Kidney (tissue), 22 donors: ENCODE measurements at places on chromosomes 11 and 22. TPM values are rescaled to one million over a fixed set of nuclear protein-coding genes. Genes with fewer than 3 reads are reported as not detected.
A peak's percentile ranks its signal among the peaks of the same experiment; 100 is the strongest.

- no peak overlapping the region for H3K27ac ChIP-seq
- H3K36me3 ChIP-seq: no peaks in the 10 kb centered on the region
- H3K27me3 ChIP-seq: no peaks in the 10 kb centered on the region
- DNase-seq: no peak
- no peaks in the 10 kb centered on the region for H3K4me1 ChIP-seq
Observed at GRCh38 chr22:26199665-26200064, 30.4 kb downstream of the SEZ6L start.

- no peak overlapping the region for H3K4me3 ChIP-seq
- no peaks in the 10 kb centered on the region for H3K36me3 ChIP-seq
- no peak overlapping the region for H3K27ac ChIP-seq
- DNase-seq: no peak
Observed at GRCh38 chr11:18865951-18866350, 73.3 kb downstream of the MRGPRX1 start.

DNA sequence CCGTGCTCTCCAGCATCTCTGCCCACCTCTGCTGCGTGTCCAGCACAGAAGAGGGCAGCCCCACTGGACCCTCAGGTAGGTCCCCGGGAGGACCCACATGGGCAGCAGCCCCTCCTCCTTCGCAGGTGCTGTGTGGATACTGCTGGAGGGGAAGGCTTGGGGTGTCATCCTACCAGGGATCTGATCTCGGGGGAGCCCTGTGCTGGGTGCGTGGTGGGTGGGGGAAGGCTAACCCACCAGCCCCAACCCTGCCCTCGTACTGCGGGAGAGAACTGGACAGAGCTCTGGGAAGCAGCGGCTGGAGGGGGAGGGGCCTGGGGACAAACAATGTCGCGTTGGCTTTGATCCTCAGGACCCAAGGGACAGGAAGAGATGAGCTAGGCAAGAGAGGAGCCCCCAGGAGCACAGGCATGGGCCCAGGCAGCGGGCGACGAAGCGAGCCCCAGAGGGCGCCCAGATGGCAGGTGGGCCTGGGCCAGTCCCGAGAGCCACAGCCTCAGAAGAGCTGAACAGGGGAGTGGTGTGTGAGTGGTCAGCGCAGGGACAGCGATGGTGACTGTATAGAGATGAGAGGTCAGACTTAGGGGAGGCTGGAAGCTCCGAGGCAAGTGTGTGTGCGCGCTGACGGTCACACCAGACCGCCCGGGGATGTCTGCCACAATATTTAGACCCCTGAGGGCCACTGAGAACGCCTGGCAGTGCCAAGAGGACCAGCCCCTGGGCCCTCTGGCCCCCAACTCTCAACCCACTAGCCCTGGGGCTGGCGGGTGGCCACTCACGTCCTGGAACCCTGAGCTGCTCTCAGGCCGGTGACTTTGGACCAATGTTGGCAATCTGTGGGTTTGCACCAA lies 1.4 kb upstream of the PIM3 start:
- H3K27me3 ChIP-seq: no peaks in the 10 kb centered on the region
- DNase-seq: no peak
- H3K4me1 ChIP-seq: peaks cover 32% of the 10 kb centered on the region
- H3K27ac ChIP-seq: peak overlapping the region; percentile 97
- peak overlapping the region; percentile 71 for H3K4me3 ChIP-seq

- H3K36me3 ChIP-seq: no peaks in the 10 kb centered on the region
- no peaks in the 10 kb centered on the region for H3K27me3 ChIP-seq
- no peak overlapping the region for H3K27ac ChIP-seq
- no peak overlapping the region for H3K4me3 ChIP-seq
Observed at GRCh38 chr11:79461144-79461543, 20.3 kb upstream of the TENM4 start.

DNA sequence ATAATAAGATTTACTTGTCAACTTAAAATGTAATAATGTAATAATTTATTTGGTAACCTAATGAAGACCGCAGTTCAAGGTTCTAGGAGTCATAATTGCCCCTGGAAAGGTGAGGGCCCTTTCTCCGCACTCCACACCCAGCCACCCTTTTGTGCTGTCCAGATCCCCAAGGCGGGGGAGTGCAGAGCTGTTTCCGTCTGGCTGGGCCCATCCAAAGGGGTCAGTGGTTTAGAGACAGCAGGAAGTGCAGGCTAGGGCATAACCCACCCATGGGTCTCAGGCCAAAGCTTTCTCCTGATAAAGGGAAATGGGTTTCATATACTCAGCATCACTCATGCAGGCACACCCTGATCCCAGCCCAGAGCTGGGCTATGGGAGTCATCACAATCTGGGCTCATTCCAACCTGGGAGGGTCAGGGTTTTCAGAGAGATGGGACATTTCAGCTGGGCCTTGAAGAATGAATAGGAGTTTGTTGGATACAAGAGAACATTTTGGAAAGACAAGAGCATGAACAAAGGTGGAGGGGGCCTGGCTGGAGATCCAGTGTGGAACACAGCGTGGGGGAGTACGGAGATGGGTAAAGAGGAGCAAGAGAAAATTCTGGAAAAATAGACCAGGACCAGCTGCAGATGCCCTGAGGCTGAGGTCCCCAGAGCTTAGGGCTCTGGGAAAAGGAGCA lies 432.2 kb downstream of the TBC1D22A start:
- no peaks in the 10 kb centered on the region for H3K27me3 ChIP-seq
- H3K4me1 ChIP-seq: peaks cover 3% of the 10 kb centered on the region
- H3K27ac ChIP-seq: no peak overlapping the region
- peak; percentile 15 for DNase-seq
- H3K4me3 ChIP-seq: no peak overlapping the region

- no peak overlapping the region for H3K27ac ChIP-seq
- H3K4me1 ChIP-seq: no peaks in the 10 kb centered on the region
- no peaks in the 10 kb centered on the region for H3K36me3 ChIP-seq
- no peak for DNase-seq
Observed at GRCh38 chr11:21494946-21495345, 697.9 kb upstream of the ANO5 start.

DNA sequence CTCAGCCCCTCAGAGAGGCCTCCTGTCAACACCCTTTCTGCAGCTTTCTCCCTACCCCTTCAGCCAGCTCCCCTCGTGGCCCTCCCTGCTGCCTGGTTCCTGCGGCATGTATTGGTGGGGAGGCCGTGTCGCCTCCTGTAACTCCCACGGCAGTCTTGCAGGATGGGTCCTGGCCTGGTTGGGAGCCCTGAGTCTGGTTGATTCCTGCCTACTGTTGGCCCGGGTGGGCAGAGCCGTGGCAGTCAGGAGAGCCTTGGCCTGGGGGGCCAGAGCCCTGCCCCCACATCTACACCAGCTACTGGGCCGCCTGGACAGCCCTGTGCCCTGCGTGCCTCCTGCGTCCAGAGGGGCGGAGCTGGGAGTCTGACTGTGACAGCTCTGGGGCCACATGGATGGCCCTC lies 30.3 kb upstream of the GRAMD4 start:
- no peak overlapping the region for H3K4me3 ChIP-seq
- H3K27me3 ChIP-seq: no peaks in the 10 kb centered on the region
- no peak for DNase-seq
- no peaks in the 10 kb centered on the region for H3K36me3 ChIP-seq

GRCh38 chr11:64877390-64878222 lies 815 bp downstream of the EHD1 start:
- DNase-seq: peak; percentile 86
- H3K27me3 ChIP-seq: no peaks in the 10 kb centered on the region
- peaks cover 56% of the 10 kb centered on the region for H3K4me1 ChIP-seq
- H3K4me3 ChIP-seq: peak overlapping the region; percentile 97

DNA sequence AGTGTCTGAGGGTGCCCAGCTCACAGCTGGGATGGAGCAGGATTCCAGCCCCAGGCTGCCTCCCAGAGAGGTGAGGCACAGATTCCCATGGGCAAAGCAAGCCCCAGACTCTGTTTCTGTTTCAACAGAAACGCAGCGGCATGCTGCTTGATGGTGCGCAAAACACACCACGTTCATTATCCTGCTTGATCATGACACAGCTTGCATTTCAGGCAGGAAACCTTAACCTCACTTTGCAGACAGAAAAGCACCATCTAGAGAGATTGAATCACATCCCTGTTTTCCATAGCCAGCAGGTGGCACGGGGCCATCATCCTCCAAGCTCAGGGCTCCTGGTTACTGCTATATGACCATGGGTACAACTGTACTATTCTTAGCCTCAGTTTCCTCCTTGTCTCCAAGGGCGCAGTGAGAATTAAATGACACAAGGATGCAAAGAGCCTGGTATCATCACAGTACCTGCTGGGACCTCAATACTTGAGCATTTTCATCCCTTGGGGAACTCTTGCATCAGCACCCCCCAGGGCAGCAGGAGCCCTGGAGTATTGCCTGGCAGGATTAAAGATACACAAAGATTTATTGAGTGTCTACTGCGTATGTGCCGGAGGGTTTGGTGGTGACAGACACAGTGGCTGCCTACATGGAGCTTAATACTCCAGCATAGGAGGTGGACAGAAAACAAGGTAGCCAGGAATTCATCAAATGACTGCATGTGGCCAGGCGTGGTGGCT lies 110.0 kb downstream of the TP53I11 start:
- no peak overlapping the region for H3K27ac ChIP-seq
- DNase-seq: no peak
- no peaks in the 10 kb centered on the region for H3K27me3 ChIP-seq
- no peak overlapping the region for H3K4me3 ChIP-seq
- H3K4me1 ChIP-seq: peaks cover 8% of the 10 kb centered on the region
- H3K36me3 ChIP-seq: no peaks in the 10 kb centered on the region

- H3K36me3 ChIP-seq: no peaks in the 10 kb centered on the region
- H3K4me3 ChIP-seq: peak overlapping the region; percentile 33
- H3K27ac ChIP-seq: no peak overlapping the region
- H3K27me3 ChIP-seq: peaks cover 27% of the 10 kb centered on the region
- no peaks in the 10 kb centered on the region for H3K4me1 ChIP-seq
- DNase-seq: peak; percentile 52
Observed at GRCh38 chr22:25419247-25420113, 145.0 kb upstream of the GRK3 start.

DNA sequence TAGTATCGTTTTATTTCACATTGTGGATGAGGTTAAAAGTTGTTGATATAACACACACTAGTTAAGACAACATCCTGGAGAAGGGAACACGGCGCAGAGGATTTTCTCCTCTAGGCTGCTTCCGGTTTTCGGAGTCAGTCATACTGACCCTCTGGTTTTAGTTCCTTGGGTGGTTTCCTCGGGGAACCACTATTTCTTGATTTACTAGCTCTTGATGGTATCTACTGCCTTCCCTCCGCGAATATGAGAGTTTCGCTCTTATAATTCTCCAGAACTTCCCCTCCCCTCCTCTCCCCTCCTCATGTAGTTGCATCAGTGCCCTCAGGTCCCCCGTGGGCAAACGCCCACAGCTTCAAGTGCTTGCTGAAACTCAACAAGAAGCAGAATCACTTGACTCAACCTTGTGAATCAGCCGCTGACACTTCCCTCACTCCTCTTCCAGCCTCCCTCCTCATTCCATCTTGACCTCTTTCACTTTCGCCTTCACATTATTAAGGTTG lies 15.9 kb upstream of the APOBEC3A start:
- H3K27me3 ChIP-seq: no peaks in the 10 kb centered on the region
- H3K27ac ChIP-seq: no peak overlapping the region
- no peak overlapping the region for H3K4me3 ChIP-seq
- no peaks in the 10 kb centered on the region for H3K36me3 ChIP-seq

GRCh38 chr11:20388096-20389055 lies 860 bp downstream of the PRMT3 start:
- H3K36me3 ChIP-seq: no peaks in the 10 kb centered on the region
- H3K27ac ChIP-seq: peak overlapping the region; percentile 83
- H3K4me1 ChIP-seq: peaks cover 8% of the 10 kb centered on the region
- DNase-seq: no peak

GRCh38 chr11:47213950-47214565 lies 716 bp upstream of the DDB2 start:
- peak; percentile 91 for DNase-seq
- H3K4me3 ChIP-seq: peak overlapping the region; percentile 82
- peaks cover 4% of the 10 kb centered on the region for H3K4me1 ChIP-seq
- H3K27ac ChIP-seq: peak overlapping the region; percentile 94

- H3K4me3 ChIP-seq: no peak overlapping the region
- H3K4me1 ChIP-seq: no peaks in the 10 kb centered on the region
- H3K27me3 ChIP-seq: no peaks in the 10 kb centered on the region
- H3K36me3 ChIP-seq: no peaks in the 10 kb centered on the region
- no peak for DNase-seq
- no peak overlapping the region for H3K27ac ChIP-seq
Observed at GRCh38 chr11:122235615-122236014, 119.6 kb upstream of the BLID start.

GRCh38 chr11:34728609-34729008 lies 107.7 kb downstream of the EHF start:
- no peaks in the 10 kb centered on the region for H3K4me1 ChIP-seq
- H3K27me3 ChIP-seq: no peaks in the 10 kb centered on the region
- H3K27ac ChIP-seq: no peak overlapping the region
- H3K4me3 ChIP-seq: no peak overlapping the region
- DNase-seq: no peak

DNA sequence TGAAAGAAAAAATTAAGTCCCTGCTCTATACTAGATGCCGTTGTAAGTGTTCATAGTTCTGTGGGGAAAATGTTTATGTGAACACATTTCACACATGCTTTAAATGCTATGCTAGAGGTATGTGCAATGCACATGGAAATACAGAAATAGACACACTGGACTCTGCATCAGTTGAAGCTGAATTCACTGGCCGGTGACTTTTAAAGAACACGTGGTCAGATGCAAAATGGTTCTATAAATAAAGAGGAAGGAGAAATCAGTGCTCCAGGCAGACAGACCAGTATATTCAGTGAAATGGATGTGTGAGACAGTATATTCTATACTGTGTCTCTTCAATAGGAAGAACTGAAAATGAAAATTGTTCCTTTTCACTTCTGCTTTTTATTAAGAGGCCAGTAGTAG lies 29.9 kb downstream of the TRPC6 start:
- H3K4me3 ChIP-seq: no peak overlapping the region
- DNase-seq: no peak
- no peaks in the 10 kb centered on the region for H3K4me1 ChIP-seq
- no peaks in the 10 kb centered on the region for H3K36me3 ChIP-seq
- H3K27me3 ChIP-seq: no peaks in the 10 kb centered on the region

NCF4 gene
- total RNA-seq: 19.4 TPM

OR10A2 gene
- total RNA-seq: not detected

GPR83 gene
- total RNA-seq: 0.28 TPM

SLC25A17 gene
- 15.3 TPM for total RNA-seq

HRAS gene
- 66.1 TPM for total RNA-seq

CDC42BPG gene
- total RNA-seq: 20.7 TPM

UBQLN3 gene
- total RNA-seq: 0.35 TPM

DEFB131B gene
- total RNA-seq: not detected
